ENCODE measurements at places on chromosomes 12 and 14. TPM values are rescaled to one million over a fixed set of nuclear protein-coding genes. Genes with fewer than 3 reads are reported as not detected.

DNA sequence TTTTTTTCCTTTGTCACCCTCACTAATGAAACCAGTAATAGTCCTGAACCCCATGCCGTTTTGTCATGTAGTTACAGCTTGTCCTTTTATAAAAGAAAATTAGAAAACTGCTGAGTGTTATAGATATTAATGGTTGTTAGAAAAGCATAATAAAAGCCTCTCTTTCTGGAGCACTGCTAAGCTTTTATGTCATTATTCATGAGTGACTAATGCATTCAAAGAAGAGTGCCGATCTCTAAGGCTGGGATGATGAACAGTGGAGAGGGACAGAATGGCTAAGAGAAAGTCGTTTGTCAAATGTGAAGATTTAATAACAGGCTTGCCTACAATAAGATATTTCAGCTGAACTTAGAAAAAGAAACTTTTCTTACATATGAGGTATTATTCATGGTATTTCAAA is 121.6 kb downstream of the MGAT4C start:
- H3K4me3 ChIP-seq, result no peak overlapping the region
- H3K27me3 ChIP-seq, result no peaks in the 10 kb centered on the region
- DNase-seq, result no peak
- H3K4me1 ChIP-seq, result no peaks in the 10 kb centered on the region

DNA sequence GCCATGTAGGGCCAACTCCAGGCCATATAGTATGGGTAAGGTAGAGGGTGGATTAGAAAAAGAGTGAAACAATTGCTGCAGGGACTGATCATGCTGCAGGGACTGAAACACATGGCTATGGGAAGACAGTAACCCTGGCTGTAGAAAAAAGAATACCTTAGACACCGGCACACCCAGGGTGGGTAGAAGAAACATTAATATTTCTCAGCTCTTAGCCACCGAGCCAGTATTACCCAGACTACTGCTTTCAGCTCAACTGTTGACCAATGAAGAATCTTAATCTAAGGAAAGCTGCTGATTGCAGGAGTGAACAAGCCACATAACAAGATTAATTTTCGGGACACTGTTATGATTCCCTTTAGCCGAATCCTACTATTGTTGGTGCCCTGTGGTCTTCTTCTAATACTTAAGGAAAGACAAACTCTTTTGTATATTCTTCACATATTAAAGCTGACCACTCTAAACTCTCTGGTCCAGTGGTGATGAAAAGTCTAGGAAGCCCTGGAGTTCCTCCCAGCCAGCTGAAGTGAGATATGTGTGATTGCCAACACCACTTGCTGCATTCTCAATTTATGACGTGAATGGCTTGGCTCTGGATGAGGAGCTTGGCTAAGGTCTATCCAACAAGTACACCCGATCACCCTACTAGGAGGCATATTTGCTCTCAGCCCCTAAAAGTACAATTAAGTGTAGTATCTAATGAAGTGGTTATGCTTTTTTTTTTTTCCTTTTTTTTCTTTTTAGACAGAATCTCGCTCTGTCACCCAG is 69.2 kb downstream of the NOVA1 start:
- H3K4me3 ChIP-seq, result no peak overlapping the region
- no peak overlapping the region for H3K27ac ChIP-seq
- DNase-seq, result no peak
- H3K27me3 ChIP-seq, result no peaks in the 10 kb centered on the region
- no peaks in the 10 kb centered on the region for H3K36me3 ChIP-seq
- H3K4me1 ChIP-seq, result no peaks in the 10 kb centered on the region

DNA sequence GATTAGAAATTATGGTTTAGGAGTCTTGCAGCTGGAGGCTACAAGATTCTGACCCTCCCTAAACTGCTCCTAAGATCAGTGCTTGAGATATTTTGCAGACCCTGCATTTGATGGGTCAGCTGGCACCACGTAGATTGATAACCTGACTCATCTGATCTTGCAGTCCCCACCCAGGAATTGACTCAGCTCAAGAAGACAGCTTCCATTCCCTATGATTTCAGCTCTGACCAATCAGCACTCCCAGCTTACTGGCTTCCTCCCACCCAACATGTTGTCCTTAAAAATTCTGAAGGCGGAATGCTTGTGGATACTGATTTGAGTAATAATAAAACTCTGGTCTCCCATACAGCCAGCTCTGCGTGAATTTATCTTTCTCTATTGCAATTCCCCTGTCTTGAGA is 23.2 kb upstream of the MTHFD1 start:
- no peak for DNase-seq
- no peak overlapping the region for H3K4me3 ChIP-seq
- no peak overlapping the region for H3K27ac ChIP-seq

- H3K36me3 ChIP-seq, result peaks cover 43% of the 10 kb centered on the region
- no peak overlapping the region for H3K27ac ChIP-seq
- no peaks in the 10 kb centered on the region for H3K27me3 ChIP-seq
- no peak for DNase-seq
Observed at GRCh38 chr12:112916270-112916669, 9.5 kb downstream of the OAS1 start.

- H3K36me3 ChIP-seq, result peaks cover 6% of the 10 kb centered on the region
- H3K27me3 ChIP-seq, result no peaks in the 10 kb centered on the region
- H3K4me1 ChIP-seq, result peaks cover 64% of the 10 kb centered on the region
- DNase-seq, result no peak
- H3K27ac ChIP-seq, result peak overlapping the region; percentile 80
- H3K4me3 ChIP-seq, result peak overlapping the region; percentile 32
Observed at GRCh38 chr12:56336361-56337167, 2.1 kb upstream of the IL23A start.

GRCh38 chr14:95437715-95438114 is 78.7 kb downstream of the SYNE3 start:
- peaks cover 2% of the 10 kb centered on the region for H3K4me1 ChIP-seq
- H3K36me3 ChIP-seq, result peaks cover 18% of the 10 kb centered on the region
- DNase-seq, result no peak

DNA sequence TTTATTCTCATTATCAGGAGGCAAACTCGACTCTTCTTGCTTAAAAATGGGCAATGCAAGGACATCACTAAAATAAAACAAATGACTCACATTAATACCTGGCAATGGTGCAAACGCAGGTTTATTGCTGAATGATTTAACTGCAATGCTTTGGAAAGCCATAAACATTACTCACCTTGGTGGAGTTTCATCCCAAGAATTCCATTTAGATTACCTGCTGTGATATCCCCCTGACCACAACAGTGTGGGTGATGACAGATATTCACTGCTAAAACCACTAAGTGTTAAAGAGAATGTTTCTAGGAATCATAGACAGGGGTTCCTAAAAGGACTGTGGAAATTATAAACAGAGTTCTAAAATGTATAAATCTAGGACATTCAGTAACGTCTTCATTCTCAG is 35.3 kb upstream of the CSRNP2 start:
- no peak overlapping the region for H3K27ac ChIP-seq
- peaks cover 15% of the 10 kb centered on the region for H3K36me3 ChIP-seq
- H3K4me3 ChIP-seq, result no peak overlapping the region
- no peaks in the 10 kb centered on the region for H3K27me3 ChIP-seq

DNA sequence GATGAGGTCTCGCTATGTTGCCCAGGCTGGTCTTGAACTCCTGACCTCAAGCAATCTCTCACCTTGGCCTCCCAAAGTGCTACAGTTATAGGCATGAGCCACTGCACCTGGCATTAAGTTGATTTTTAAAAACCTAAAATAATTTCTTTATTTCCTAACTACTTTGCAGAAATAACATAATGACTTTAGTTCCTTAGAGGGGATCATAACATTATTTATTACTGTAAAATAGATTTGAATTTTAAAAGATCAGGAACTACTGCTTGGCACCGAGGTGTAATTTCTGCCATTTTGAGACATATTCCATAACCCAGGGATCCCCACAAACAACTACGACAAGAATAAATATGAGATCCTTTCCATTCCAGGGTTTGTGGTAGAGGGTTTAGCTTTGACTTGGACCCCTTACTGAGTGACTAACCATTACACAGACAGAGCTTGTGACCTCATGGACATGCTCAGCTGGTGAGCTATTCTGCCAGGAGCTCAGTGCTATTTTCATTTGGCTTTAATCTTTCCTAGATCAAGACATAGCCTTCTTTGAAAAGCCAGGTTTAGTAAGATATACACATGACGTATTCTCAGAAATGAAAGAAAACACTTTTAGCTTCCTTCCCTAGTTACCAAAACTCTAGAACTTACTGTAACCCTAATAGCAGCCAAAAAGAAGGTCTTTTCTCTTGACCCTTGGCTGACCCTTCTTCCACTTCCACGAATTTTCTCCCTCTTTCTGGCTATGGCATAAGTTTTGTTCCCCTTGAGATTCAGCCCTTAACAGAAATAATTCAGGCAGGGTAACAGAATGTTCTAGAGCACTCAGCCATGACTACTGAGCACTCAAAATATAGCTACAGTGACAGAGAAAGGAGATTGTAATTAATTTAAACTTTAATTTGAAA is 75.1 kb upstream of the NUDT4 start:
- peaks cover 2% of the 10 kb centered on the region for H3K36me3 ChIP-seq
- no peaks in the 10 kb centered on the region for H3K4me1 ChIP-seq
- no peaks in the 10 kb centered on the region for H3K27me3 ChIP-seq
- no peak overlapping the region for H3K4me3 ChIP-seq

NEMF gene
- 45.5 TPM for total RNA-seq

SNAPC1 gene
- total RNA-seq, result 9.2 TPM

SDR9C7 gene
- total RNA-seq, result not detected
